ENCODE measurements at places on chromosomes 4 and X.

DNA sequence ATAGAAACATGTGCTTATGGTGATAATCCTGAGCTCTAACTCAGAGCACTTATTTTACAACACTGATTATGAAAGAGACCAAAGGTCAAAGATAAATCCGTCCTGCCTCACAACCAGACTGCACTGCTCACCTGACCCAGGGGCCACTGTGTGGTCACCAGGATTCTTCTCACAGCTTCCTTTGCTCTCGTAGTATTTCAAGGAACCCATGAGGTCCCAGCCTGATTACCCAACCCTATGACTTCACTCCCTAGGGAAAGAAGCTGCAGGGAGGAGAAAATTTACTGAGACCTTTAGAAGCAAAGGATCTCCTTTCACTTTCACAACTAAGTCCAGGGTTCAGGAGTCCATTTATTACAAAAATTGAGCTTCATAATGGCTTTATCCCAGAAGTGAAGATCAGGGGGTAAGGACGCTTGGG, 9.6 kb downstream of the SLC25A5 start:
- no peak for DNase-seq

- DNase-seq, result no peak
Observed at GRCh38 chr4:55258152-55258865, 87.7 kb upstream of the SRD5A3 start.

DNA sequence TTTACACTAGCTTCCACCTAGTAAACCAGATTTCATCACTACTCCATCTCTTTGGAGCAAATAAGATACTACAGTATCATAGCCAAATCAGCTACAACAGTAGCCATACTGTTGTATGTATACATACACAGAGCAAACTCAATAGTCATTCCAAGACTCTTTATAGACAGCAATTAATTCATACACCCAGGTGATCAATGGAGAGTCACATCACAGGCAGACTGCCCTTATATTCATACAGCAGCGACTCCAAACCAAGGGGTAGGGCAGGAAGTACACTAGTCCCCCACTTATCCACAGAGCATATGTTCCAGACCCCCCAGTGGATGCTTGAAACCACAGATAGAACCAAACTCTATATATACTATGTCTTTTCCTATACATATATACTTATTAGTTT, 76.6 kb downstream of the FBXW7 start:
- DNase-seq, result no peak

DNA sequence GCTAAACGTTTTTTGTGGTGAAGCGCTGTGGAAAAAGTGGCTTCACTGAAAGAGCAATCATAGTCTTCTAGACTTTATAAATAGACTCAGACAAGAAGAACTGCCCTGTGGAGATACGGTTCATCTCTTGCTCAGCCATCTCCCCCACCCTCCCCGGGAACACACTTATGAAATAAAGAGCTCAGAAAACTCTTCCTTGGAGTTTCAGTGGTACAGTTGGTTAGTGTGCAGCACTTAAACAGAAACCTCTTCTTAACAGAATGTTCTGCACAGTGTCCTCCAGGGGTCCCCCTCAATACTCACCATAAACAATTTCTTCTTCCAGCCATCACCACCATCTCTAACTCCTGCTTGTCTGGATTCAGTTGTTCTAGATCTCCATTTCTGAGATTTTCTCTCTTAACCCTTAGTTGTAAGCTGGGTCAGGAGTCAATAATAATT, 313.0 kb downstream of the ARHGAP10 start:
- no peak for DNase-seq

- DNase-seq, result no peak
Observed at GRCh38 chrX:100615005-100615404, 21.6 kb downstream of the TSPAN6 start.

GRCh38 chrX:139831675-139832456, 101.0 kb downstream of the ATP11C start:
- DNase-seq, result no peak

GRCh38 chr4:78652282-78652876, 100.8 kb downstream of the ANXA3 start:
- no peak for DNase-seq

DNA sequence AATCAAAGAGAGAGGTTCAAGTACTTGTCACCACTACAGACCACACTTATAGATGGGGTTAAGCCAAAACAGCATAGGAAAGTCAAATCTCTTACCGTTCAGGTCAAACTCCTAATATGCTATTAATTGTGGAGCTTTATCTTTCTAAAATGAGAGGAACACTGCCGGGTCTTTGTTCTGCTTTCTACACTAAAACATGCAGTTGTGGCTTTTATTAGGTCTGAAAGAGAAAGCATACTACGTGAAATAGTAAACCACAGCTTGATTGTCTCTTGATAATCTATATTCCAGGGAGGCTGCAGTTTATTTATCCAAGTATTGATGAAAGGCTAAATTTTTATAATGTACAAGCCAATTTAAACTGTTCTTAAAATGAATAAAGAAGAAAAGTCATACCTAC, 12.3 kb upstream of the INPP4B start:
- DNase-seq, result no peak

DNA sequence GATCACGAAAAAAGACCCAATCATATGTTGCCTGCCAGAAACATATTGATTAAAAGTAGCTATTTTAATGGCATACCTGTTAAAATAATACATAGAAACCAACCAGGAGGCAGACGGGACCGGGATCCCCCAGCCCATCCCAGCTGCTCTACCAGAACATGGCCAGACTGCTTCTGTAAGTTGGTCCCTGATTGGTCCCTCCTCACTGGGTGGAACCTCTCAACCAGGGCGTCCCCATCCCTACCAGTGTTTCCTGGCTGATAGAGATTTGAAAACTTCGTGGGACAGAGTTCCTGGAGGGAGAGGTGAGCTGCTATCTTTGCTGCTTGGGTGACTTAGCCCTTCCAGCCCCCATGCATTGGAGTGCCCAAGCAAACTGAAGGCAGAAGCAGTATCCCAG, 256.2 kb downstream of the TRAM1L1 start:
- no peak for DNase-seq

DNA sequence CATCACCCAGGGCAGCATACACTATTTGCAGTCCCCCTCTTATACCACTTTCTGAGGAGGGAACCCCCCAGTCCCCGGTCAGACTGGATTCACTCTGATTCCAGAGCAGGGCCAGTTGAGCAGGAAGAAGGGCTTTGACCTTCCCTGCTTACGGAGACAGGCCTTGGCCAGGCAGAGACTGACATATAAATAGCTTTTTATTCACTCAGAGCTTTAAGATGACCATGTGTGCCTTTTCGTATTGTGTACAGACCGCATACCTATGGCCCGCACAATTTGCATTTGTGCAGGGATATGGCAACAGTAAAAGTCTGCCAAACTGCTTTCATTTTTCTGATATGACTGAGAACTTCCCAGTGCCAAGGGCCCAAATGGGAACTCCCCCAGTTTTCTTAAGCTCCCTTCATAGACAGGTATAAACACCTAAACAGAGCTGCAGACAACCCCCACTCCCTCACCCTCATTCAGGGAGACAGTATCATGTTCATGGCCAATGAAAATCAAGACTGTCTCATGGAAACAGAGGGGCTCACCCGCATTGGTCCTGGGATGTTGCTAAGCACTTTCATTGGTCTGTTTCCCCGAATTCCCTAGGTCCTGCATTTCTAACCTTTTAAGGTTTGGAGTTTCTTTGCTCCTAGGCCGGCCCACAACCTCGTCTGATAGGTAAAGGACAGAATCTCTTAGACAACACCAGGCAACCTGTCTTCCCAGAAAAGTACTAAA, 86.0 kb downstream of the RTL5 start:
- no peak for DNase-seq

- no peak for DNase-seq
Observed at GRCh38 chrX:34350561-34351335, 218.6 kb upstream of the FAM47A start.

DNA sequence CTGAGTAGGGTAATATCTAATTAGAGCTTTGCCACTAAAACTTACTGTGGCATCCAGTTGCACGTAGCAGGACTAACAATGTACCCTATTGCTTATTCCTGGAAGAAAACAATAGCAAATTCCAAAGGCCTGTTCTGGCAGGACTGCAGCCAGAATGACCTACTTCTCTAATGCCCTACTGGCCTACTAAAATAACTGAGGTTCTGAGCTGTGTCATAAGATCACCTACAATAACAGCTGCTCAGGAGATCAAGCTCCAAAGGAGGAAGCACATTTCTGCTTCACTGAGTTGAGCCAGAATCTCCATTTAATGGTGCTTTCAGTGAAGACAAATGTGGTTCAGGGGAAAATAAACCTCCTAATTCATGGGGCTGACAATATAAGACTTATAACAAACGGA, 42.2 kb upstream of the CXCL8 start:
- no peak for DNase-seq

- no peak for DNase-seq
Observed at GRCh38 chr4:76644831-76645485, 209.9 kb downstream of the SHROOM3 start.

DNA sequence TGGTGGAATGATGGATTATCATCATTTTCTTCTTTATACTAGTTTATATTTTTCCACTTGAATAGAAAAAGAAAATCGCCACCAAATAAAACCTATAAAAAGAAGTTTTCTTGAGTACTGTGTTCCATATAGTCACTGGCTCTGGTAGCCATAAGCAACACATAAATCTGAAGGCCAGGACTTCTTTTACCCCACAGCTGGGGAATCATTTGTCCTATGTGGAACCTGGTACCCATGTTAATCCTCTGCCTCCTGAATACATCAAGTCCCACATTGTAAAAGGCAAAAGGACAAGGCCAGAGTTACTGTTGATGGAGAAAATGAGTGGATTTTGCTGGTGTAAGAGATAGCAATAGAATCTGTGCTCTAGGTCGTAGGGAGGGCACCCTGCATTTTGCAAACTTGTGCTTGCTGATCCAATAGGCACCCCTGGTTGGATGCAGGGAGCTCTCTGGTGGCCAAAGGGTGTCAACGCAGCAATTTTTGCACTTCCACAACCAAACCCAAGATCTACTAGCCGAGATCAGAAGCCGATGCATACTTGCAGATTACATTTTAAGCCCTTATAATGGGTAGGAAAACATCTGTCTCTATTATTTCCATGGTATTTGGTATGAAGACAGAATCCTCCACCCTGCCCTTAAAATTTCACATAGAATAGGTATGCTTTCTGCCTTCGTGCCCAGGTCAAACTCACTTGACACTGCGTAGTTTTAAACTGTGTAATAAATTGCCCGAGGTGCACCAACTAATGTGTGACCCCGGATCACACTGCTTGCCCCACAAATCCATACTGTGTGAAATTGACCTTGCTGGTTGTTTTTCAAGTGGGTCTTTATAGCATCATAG, 146.2 kb upstream of the SCML1 start:
- DNase-seq, result no peak

- no peak for DNase-seq
Observed at GRCh38 chrX:48616576-48616975, 19.3 kb downstream of the WDR13 start.

DNA sequence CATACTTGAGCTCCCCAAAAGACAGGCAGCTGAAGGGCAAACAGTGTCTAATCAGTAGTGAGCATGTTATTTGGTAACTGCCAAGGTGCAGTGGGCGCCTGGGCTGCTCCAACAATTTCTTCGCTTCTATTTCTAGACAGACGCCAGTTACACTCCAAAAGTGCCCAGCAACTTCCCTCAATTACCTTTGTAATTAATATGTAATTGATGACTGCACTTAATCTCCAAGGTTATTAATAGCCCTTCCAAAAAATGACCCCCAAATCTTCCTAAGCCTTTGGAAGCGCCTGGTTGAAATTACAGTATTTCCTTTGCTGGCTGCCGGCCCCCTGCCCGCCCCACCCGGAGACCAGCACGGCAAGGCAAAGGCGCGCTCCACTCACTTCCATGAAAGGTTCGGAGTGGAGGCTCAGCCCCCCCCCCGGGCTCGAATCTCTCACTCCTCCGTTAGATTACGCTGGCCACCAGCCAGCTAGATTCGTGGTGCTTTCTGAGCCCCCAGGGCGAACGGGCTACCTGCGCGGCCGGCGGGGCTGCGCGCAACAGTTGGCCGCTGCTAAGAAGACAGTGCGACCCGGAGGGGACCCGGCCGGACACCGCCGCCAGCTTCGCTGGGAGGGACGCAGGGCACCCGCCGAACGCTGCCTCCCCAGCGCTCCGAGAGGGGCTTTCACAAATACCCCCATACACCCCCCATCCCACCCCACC, 1.9 kb downstream of the GPC4 start:
- DNase-seq, result no peak

- peak; percentile 1 for DNase-seq
Observed at GRCh38 chrX:40734971-40735324, 394 bp downstream of the MED14 start.

GRCh38 chr4:77599378-77599777, 6.2 kb upstream of the CXCL13 start:
- no peak for DNase-seq

GRCh38 chrX:41561045-41561444, 113.9 kb downstream of the NYX start:
- DNase-seq, result peak; percentile 26

GRCh38 chr4:629915-630641, 4.7 kb downstream of the PDE6B start:
- no peak for DNase-seq

GRCh38 chr4:166143227-166143626, 270.2 kb downstream of the TLL1 start:
- DNase-seq, result no peak

DNA sequence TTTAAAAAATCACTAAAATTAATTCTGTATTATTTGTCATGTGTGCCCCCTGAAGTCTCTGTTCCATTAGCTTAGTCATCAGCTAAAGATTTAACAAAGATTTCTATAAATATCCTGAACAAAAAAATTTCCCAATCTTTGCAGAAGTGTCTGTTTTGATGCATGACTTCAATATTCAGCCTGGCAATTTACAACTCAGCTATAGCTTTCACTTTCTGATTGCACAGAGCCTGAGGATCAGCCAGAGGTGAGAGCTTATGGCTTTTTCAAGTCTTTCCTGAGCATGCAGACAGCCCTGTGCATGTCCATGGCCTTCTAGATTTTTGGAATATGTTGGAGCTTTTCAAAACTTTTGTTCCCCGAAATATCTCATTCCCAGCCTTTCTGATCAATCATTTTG, 420.1 kb downstream of the ZNF674 start:
- no peak for DNase-seq

- no peak for DNase-seq
Observed at GRCh38 chrX:3599802-3600430, 113.5 kb downstream of the PRKX start.

- no peak for DNase-seq
Observed at GRCh38 chrX:148691456-148691855, 191.0 kb downstream of the AFF2 start.

DNA sequence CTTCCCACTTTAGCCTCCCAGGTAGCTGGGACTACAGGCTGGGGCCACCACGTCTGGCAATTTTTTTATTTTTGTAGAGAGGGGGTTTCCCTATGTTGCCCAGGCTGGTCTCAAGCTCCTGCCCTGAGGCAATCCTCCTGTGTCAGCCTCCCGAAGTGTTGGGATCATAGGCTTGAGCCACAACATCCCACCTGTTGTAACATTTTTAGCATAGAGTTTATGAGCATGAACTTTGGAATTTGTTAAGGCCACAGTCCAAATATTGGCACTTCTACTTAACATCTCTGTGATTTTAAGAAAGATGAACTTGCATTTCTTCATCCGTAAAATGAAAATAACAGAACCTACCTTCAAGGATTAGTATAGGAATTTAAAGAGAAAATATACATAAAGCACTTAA, 445.6 kb downstream of the IQCM start:
- DNase-seq, result no peak

Data from stimulated activated CD8-positive, alpha-beta memory T cell treated with anti-CD3 and anti-CD28 coated beads, Interleukin-15, amount 100 ng/mL, for 48 hours (primary cell).